Spleen (tissue), 13 donors: ENCODE measurements at places on chromosomes 3 and 15. TPM values are rescaled to one million over a fixed set of nuclear protein-coding genes. Genes with fewer than 3 reads are reported as not detected.
A peak's percentile ranks its signal among the peaks of the same experiment; 100 is the strongest.

- DNase-seq, result no peak
Measured at GRCh38 chr3:196016059-196016458, 65.8 kb downstream of the TFRC start.

DNA sequence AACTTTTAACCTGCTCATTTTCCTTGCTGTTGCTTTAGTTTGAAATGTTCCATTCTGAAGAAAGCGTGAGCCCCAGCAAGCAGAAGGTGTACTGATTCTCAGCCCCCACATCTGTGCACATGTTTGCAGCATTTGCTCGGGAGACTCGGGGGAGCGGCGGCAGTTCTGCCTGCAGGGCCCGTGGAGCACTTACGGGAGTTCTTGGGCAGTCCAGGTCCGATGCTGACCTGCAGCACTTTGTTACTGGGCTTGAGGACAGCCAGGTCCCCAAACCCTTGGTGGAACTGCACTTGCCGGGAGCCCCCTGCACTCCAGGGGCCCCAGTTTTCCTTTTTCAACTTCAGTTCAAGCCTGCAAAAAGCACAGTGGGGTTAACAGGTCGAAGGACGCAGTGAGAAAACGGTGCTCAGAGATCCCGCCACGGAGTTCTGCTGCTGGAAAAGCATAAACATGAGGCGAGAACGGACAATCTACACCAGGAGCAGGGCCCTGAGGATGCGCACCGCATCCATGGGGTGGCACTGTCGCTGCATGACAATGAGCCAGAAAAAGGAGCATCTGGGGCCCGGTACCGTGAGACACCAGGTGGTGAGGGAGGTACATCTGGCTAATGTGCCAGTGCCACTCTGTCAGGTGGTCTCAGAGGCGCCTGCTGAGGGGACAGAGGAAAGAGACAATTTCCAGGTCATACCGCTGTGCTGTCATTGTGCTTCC is 45.6 kb upstream of the LDHAL6B start:
- no peak for DNase-seq

CCRL2 gene
- polyA plus RNA-seq, result 12.0 TPM

MFGE8 gene
- polyA plus RNA-seq, result 62.9 TPM

- no peak for DNase-seq
Measured at GRCh38 chr15:64235552-64235951, 72.7 kb upstream of the PPIB start.

DNA sequence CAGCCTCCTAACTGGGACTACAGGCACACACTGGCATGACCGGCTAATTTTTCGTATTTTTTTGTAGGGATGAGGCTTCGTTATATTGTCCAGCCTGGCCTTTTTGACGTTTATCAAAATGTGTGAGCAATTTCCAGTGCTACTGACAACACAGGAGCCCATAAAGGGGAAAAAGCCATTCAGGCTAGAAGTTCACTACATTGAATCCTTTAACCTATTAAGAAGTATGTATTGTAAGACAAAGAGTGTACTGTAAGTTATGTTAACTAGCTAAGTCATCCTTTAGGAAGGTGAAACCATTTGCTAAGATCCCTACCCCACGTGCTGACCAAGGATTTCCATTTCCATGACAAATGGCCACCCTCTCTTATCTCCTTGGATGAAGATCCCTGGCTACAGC is 156.8 kb downstream of the FOXB1 start:
- no peak for DNase-seq

CYP8B1 gene
- polyA plus RNA-seq, result 0.02 TPM

MED12L gene
- polyA plus RNA-seq, result 0.03 TPM

MRAS gene
- polyA plus RNA-seq, result 5.1 TPM

SPTBN5 gene
- polyA plus RNA-seq, result 0.41 TPM

DNA sequence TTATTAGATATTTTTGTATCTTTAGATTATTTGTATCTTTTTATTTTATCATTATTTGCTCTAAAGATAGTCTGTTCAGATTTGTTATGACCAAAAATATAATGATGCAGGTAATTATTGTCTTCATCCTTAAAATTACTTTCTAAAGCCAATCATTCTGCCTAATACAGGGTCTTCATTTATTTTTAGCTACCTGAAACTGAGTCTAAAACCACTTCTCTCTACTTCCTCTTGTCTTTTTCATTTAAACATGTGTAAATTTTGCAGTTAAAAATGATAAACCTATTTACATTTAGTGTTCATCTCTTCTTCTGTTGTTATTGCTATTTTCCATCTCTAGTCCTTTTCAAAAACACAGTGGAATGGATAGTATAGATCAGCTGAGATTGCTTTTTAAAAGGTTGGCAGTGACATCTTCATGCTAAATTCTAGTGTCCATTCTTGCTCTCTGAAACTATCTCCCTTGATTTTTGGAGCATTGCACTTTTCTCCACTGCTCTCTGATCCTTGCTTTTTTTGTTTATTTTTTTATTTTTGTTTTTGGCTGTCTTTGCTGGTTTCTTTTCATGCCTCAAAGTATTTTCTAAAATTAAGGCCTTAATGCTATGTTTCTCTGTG is 91.8 kb downstream of the UBE2E2 start:
- no peak for DNase-seq

- no peak for DNase-seq
Measured at GRCh38 chr15:43883571-43883970, 56.8 kb downstream of the WDR76 start.

DNA sequence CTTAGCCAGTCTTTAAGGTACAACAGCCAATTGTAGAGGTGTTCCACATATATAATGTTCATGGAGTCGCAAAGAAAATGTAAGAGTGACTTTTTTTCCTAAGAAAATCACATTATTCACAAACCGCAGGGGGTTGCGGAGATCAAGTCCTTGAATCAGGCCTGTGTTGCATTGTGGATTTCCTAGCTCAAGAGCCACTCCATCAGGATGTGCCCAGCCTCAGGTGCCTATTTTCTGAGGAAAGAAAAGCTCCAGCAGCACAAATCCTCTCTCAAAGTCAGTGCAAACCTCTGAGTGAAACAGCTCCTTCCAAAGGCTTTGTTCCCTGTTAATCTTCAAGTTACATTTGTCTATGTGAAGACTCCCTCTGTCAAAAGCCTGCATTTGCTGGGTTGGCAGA is 349.4 kb downstream of the CLSTN2 start:
- DNase-seq, result no peak

GRCh38 chr3:14332392-14332791 is 70.0 kb upstream of the SLC6A6 start:
- DNase-seq, result peak; percentile 30

SHISA5 gene
- polyA plus RNA-seq, result 132 TPM

SPINK8 gene
- 0.35 TPM for polyA plus RNA-seq

DNA sequence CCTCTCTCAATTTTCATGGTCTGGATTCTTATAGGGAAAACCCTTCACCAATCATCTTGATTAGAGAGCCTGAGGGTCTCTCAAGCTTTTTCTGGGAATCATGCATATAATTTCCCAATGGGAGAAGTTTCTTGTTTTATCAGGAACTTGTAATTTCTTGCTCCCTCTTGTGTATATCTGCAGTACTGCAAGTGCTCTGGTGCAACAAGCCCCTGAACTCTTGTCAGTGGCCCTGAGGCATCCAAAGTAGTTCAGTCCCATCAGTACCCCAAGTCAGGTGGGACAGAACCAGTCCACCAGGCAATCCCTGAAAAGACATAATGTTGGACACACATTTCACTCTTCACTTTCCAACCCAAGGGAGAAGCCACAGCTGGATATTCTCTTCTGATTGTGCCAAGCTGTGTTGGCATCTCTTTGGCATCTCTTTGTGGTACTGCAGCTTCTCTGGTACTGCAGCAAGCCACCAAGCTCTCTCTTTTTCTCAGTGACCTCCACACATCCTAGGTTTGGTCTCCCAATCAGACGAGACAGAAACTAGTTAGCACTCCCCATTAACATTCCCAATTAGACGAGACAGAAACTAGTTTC is 214.5 kb downstream of the ZIC4 start:
- DNase-seq, result no peak

SERPINI1 gene
- polyA plus RNA-seq, result 5.3 TPM

DNA sequence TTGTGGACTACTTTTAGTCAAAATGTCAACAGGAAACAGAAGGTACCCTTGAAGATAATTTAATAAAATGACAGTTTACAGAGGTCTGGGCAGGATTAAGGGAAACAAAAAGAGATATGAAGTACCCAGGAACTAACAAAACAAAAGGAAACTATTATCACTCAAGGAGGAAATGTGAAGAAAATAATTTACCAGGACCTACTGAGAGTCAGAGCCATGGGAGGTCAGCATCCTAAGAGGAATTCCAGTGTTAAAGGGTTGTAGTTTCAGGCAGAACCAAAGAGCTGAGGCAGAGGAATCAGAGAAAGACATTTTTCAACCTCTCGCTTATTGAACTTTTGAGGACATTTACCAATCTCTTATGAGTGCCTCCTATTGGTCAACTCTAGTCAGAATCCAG is 408.9 kb upstream of the CBLB start:
- DNase-seq, result no peak

RSL24D1 gene
- 72.8 TPM for polyA plus RNA-seq

DNA sequence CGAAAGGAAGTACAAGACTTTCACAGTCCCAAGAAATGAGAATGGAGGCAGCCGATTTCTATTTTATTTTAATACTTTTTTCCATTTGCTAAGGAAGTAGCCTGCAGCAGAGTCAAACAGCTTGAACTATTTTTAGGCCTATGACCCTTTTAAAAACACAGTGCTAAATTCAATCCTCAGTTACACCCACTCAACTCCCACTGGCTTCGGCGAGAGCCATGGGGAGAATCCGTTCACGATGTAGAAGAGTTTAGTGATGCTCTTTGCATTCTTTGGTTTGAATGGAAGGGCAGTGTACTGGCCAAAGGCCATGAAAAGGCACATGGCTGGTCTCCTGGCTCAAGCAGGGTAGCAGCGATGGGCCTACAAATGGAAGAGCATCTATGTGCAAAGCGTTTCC is 343.5 kb downstream of the FOXP1 start:
- no peak for DNase-seq

CCDC50 gene
- 42.5 TPM for polyA plus RNA-seq

CELSR3 gene
- 2.0 TPM for polyA plus RNA-seq

DNA sequence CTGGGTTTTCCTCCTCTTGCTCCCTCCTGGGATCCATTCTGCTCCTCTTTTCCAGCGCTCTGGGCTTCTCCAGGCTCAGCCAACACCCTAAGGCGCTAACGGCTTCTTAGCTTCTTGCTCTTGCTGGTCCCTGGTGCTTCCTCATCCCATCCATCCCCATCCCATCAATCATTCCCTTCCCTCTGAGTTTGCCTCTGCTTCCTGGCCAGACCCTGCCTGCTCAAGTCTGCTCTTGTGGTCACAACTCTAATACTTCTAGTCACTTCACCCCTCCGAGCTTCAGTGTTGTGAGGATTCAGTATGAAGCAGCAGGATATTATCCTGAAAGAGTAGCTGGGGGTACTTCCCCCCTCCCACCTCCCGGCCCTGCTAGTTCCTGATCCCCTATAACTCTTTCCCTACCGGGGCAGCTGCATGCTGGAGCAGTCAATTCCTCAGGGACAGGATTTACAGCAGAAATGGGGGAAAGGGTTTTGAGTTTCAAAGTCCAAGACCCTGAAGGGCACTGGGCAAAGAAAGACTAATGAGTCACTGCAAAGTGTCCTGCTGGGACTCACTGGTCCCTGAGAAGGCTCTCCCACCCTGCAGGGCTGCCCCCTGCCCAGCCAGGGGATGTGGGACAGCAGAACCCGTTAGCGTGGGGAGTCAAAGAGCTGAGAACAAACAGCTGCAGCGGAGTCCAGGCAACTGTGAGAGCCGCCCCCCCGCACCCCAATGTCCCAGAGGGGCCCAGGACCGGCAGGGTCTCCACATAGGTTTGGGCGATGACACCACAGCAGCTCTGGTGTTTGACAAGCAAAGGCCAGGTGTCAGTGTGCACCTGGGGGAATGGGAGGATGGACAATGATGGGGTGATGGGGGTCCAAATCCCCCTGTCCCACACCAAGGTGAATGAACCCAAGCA is 2.3 kb upstream of the SYNM start:
- peak; percentile 66 for DNase-seq

SEMA6D gene
- 0.77 TPM for polyA plus RNA-seq

- no peak for DNase-seq
Measured at GRCh38 chr3:55626279-55626665, 139.2 kb upstream of the WNT5A start.

GRCh38 chr3:115102046-115102445 is 45.0 kb downstream of the ZBTB20 start:
- DNase-seq, result no peak

- DNase-seq, result no peak
Measured at GRCh38 chr3:89364314-89364713, 256.9 kb downstream of the EPHA3 start.

EFHB gene
- 1.9 TPM for polyA plus RNA-seq
